ENCODE measurements at places on chromosomes 12 and 14. TPM values are rescaled to one million over a fixed set of nuclear protein-coding genes. Genes with fewer than 3 reads are reported as not detected.

GRCh38 chr14:87878959-87879358, 114.0 kb downstream of the GALC start:
- H3K27me3 ChIP-seq, result no peaks in the 10 kb centered on the region
- DNase-seq, result no peak
- no peak overlapping the region for H3K4me3 ChIP-seq
- no peaks in the 10 kb centered on the region for H3K36me3 ChIP-seq

GRCh38 chr14:75960231-75960630, 21.6 kb downstream of the TGFB3 start:
- H3K4me1 ChIP-seq, result no peaks in the 10 kb centered on the region
- H3K36me3 ChIP-seq, result peaks cover 37% of the 10 kb centered on the region
- no peaks in the 10 kb centered on the region for H3K27me3 ChIP-seq
- H3K4me3 ChIP-seq, result no peak overlapping the region
- no peak overlapping the region for H3K27ac ChIP-seq

GRCh38 chr12:58090685-58091084, 149.3 kb downstream of the ATP23 start:
- DNase-seq, result no peak
- H3K27ac ChIP-seq, result no peak overlapping the region

DNA sequence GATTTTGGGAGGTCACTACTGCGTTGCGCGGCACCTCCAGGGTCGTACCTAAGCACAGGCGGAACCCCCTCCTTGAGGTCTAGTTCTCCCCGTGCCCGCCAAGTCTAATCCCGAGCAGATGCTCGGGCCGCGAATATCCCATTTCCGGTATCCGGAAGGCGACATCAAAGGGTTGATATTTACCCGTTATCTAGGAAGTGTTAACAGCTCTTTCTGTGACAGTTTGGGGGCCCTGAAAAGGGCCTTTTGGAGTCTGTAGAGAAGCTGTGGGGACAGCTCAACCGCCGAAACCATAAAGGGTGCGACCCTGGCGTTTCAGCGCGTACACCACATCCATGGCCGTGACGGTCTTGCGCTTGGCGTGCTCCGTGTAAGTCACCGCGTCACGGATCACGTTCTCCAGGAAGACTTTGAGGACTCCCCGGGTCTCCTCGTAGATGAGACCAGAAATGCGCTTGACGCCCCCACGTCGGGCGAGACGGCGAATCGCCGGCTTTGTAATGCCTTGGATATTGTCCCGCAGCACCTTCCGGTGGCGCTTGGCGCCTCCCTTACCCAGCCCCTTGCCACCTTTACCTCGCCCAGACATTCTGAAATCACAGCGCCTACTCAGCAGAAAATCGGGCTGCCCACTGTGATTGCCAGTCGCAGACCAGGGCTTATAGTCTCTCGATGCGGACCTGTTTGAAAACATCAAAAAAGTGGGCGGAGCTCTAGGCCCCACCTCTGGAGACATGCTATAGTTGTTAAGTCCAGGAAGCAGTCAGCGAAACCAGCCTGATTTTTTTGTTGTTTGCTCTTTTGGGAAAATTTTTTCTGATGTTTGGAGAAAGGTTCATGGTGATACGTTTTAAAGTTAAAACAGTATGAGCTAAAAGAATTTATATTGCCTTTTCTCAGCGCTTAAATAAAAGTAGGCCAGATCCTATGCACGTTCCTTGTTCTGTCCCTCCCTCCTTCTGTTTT, 32.5 kb downstream of the WBP11 start:
- H3K36me3 ChIP-seq, result no peaks in the 10 kb centered on the region
- peak; percentile 95 for DNase-seq
- peaks cover 4% of the 10 kb centered on the region for H3K4me1 ChIP-seq
- H3K27me3 ChIP-seq, result no peaks in the 10 kb centered on the region
- peak overlapping the region; percentile 80 for H3K4me3 ChIP-seq

DNA sequence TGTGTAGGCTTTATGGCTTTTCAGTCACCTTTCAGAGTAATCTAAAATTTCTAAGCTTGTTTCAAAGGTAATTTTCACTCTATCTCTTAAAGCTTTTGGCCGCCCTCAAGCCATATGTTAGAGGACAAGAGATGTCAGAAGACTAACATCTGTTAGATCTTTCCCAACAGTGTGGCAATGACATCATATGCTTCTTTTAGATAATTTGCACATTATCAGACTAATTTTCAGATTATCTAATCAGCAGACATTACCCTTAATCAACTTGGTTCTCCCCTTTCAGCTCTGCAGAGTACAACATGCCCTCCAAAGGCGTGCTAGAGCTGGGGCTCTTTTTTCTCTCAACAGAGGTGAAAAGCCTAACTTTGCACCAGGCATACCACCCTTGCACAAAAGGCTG, 207.1 kb downstream of the DPF3 start:
- H3K4me1 ChIP-seq, result no peaks in the 10 kb centered on the region
- no peaks in the 10 kb centered on the region for H3K36me3 ChIP-seq
- H3K27ac ChIP-seq, result no peak overlapping the region

GRCh38 chr12:105852496-105852895, 286.3 kb downstream of the NUAK1 start:
- H3K4me1 ChIP-seq, result no peaks in the 10 kb centered on the region
- DNase-seq, result no peak
- H3K27me3 ChIP-seq, result peaks cover 2% of the 10 kb centered on the region
- no peaks in the 10 kb centered on the region for H3K36me3 ChIP-seq
- H3K27ac ChIP-seq, result no peak overlapping the region

- peak; percentile 92 for DNase-seq
- H3K36me3 ChIP-seq, result peaks cover 26% of the 10 kb centered on the region
- peak overlapping the region; percentile 81 for H3K27ac ChIP-seq
- H3K4me1 ChIP-seq, result peaks cover 8% of the 10 kb centered on the region
- H3K27me3 ChIP-seq, result no peaks in the 10 kb centered on the region
Observed at GRCh38 chr14:22614240-22614799, 16.2 kb downstream of the ABHD4 start.

DNA sequence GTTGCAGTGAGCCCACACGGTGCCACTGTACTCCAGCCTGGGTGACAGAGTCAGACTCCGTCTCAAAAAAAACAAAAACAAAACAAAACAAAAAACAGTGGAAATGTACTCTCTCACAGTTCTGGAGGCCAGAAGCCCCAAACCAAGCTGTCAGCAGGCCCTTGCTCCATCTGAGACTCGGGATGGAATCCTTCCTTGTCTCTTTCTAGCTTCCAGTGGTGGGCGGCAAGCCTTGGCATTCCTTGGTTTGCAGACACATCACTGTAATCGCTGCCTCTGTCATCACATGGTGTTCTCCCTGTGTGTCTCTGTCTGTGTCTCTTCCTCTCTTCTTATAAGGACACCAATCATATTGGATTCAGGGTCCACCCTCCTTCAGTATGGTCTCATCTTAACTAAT, 6.4 kb downstream of the TNS2 start:
- no peaks in the 10 kb centered on the region for H3K27me3 ChIP-seq
- no peak overlapping the region for H3K27ac ChIP-seq
- H3K4me3 ChIP-seq, result no peak overlapping the region
- peaks cover 34% of the 10 kb centered on the region for H3K4me1 ChIP-seq

- no peaks in the 10 kb centered on the region for H3K4me1 ChIP-seq
- no peaks in the 10 kb centered on the region for H3K36me3 ChIP-seq
- no peak for DNase-seq
- no peak overlapping the region for H3K4me3 ChIP-seq
Observed at GRCh38 chr12:4572680-4573079, 10.7 kb downstream of the DYRK4 start.

DNA sequence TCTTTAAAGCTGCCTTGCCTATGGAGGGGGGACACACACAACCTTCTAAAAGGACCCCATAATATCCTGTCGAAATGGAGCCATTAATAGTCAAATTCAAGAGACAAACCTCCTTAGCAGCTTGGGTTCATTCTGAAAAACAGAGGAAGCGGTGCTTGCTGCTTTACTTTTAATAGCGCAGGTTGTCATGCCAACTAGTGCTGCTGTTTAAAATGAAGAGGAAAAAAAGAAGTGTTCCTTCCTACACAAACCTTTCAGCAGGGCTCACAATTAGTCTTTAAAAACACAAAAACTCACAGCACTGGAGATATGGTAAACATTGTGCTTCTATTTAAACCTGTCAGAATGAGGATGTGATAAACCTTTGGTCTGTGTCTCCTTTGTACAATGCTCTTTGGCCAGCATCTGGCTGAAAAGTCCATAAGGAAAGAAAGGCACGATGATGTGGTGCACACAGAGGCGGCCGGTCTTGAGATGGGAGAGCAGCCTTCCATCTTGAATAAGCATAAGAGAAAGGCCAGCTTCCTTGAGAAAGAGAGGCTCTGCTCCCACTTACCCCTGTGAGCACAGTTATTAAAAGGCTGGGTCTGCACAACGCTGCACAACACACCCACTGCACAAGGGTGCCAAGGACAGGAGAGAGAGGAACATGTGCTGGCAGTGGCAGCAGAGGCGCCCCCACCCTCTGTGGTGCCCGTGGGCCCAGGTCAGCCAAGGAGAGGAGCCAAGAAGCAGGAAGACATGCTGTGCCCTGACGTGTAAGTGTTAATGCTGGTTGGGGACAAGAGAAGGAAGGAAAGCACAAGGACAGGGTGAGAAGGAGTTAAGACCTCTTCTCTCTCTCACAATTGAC, 144.6 kb downstream of the TTC7B start:
- no peak overlapping the region for H3K27ac ChIP-seq
- H3K36me3 ChIP-seq, result no peaks in the 10 kb centered on the region
- no peaks in the 10 kb centered on the region for H3K27me3 ChIP-seq
- no peak overlapping the region for H3K4me3 ChIP-seq

- H3K4me3 ChIP-seq, result no peak overlapping the region
- no peak for DNase-seq
- H3K4me1 ChIP-seq, result peaks cover 14% of the 10 kb centered on the region
- H3K27ac ChIP-seq, result no peak overlapping the region
- no peaks in the 10 kb centered on the region for H3K36me3 ChIP-seq
Observed at GRCh38 chr14:68714991-68715924, 77.6 kb downstream of the ZFP36L1 start.

DNA sequence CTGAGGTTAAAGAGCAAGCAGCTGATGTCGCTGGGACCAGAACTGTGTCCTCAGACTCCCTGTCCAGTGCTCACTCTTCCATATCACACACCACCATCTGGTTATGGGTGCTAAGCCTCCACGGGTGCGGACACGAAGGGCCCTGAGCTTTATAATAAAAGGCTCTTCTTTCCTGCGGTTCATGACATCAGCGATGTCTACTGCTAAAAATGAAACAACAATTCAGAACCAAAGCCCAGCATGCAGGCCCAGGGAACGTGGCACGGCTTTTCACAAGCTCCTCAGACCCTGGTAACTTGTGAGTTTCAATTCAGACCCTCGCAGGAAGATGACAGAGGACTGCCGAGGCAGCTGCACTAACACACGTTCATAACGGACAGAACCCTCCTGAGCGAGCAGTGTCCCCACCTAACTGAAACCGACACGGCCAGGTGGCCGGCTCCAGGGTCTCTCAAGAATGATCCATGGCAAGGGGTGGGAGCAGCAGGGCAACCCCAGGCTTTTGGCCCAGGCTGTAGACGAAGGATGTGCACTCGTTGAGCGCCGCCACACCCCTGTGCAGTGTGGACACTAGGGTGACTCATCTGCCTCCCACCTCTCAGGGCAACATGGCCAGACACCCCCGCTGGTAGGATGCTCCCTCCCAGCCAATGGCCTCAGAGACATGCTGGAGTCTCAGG, 180.3 kb downstream of the CALM1 start:
- DNase-seq, result no peak
- H3K27me3 ChIP-seq, result no peaks in the 10 kb centered on the region
- H3K4me1 ChIP-seq, result no peaks in the 10 kb centered on the region
- H3K27ac ChIP-seq, result no peak overlapping the region
- peaks cover 4% of the 10 kb centered on the region for H3K36me3 ChIP-seq
- no peak overlapping the region for H3K4me3 ChIP-seq

GRCh38 chr12:70049596-70050360, 193.5 kb upstream of the CNOT2 start:
- no peaks in the 10 kb centered on the region for H3K27me3 ChIP-seq
- no peak overlapping the region for H3K4me3 ChIP-seq
- no peaks in the 10 kb centered on the region for H3K36me3 ChIP-seq
- DNase-seq, result peak; percentile 74
- peaks cover 22% of the 10 kb centered on the region for H3K4me1 ChIP-seq
- H3K27ac ChIP-seq, result peak overlapping the region; percentile 22

GRCh38 chr12:8912914-8913313, 1.4 kb upstream of the PHC1 start:
- DNase-seq, result peak; percentile 10
- peak overlapping the region; percentile 20 for H3K27ac ChIP-seq
- H3K27me3 ChIP-seq, result no peaks in the 10 kb centered on the region
- H3K4me1 ChIP-seq, result peaks cover 9% of the 10 kb centered on the region
- H3K4me3 ChIP-seq, result no peak overlapping the region

DNA sequence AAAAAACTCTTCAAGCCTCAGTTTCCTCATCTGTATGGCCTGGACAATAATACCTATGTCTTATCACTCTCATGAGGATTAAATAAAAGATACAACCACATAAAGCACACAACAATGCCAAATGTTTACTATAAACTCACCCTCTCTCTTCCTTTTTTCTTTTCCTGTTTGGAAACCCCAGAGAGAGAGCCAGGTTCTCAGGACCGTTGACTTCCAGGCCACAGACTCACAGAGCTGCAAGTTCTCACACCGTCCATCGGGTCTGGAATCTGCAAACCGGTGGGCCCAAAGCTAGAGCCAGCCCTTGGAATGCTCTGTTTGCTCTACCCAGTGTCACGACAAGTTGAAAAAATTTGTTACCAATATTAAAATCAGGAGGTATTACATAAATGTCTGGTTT, 4.6 kb upstream of the CD4 start:
- no peak overlapping the region for H3K27ac ChIP-seq
- no peaks in the 10 kb centered on the region for H3K36me3 ChIP-seq
- no peaks in the 10 kb centered on the region for H3K27me3 ChIP-seq
- no peak for DNase-seq

- H3K4me3 ChIP-seq, result peak overlapping the region; percentile 79
- no peaks in the 10 kb centered on the region for H3K36me3 ChIP-seq
- no peaks in the 10 kb centered on the region for H3K27me3 ChIP-seq
- no peak overlapping the region for H3K27ac ChIP-seq
Observed at GRCh38 chr12:112382866-112383265, 635 bp upstream of the HECTD4 start.

DNA sequence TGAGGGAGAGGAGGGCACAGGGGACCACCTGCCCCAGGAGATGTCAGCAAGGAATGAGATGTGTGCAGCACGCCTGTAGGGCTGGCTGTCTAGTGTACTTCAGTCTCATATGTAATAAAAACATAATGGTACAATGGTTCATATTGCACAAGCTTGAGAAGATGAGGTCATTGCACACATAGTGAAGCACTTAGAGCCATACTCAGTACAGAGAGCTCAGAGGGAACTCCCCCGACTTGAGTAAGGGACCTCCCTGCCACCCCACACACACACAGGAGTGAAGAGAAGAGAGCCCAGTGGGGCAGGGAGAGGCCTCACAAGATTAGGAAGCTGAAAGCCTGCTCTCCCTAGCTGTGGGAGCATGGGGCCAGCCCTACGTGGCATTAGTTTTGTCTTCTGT, 61.5 kb downstream of the SLC6A12 start:
- H3K27me3 ChIP-seq, result no peaks in the 10 kb centered on the region
- H3K4me3 ChIP-seq, result no peak overlapping the region
- peak overlapping the region; percentile 88 for H3K27ac ChIP-seq
- peak; percentile 92 for DNase-seq
- peaks cover 16% of the 10 kb centered on the region for H3K4me1 ChIP-seq
- no peaks in the 10 kb centered on the region for H3K36me3 ChIP-seq

Gene RGS6
- polyA plus RNA-seq, result 2.7 TPM

Gene SLC4A8
- 6.3 TPM for polyA plus RNA-seq

Gene LMO3
- 1.8 TPM for polyA plus RNA-seq
